Fibroblast of skin of left biceps (primary cell): ENCODE measurements at places on chromosomes 7 and 10.

DNA sequence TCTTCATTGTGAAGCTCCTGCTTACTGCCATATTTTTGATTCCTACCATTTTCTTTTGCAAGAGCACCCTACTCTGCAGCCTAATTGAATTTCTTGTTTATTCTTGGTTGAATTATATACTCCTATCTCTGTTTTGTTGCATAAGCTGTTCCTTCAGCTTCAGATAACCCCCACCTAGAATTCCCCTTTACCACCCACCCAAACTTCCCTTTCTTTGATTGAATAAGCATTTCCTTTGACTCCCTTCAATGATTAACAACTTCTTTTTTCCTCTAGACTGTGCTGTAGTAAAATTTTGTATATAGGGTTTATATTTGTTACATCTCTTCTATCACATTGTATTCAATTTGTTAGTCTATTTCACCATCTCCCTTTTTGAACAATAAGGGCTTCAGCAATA, 168.1 kb downstream of the GPR37 start:
- no peak for DNase-seq

- no peak for DNase-seq
Measured at GRCh38 chr10:95391164-95391563, 100.4 kb upstream of the PDLIM1 start.

DNA sequence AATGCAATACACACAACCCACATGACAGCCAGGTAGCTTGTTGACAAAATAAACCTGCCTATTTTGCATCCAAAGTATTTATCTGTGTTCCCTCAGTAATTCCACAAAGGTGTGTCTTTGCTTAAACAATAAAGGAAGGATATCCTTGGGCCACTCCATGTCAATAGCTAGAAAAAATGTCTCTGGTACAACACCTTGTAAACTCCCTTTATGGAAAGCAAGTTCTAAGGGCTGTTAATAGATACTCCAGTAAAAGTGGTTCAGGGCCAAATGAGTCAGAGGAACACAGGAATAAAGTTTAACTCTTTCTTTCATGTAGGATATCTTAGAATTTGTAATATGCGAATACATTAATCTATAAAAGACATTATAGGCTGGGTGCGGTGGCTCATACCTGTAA, 96.9 kb upstream of the LRRTM3 start:
- DNase-seq = no peak

GRCh38 chr7:116439005-116439404, 60.5 kb upstream of the CAV2 start:
- DNase-seq = no peak

DNA sequence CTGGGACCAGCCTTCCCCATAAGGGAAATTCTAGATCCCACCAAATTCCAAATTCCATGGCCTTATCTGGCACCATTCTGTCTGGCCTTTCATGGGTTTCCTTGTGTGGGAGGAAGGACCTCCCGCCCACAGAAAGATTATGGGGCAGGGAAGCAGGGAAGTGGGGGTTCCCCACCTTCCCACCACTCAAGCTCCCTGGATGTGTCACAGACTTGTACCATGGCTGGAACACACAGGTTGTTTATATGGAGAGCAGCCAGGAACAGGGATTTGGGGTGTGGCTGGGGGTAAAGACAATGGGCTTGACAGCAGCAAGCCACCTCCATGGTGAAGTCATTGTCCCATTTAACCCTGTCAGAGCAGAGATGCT, 18.3 kb downstream of the UNC5B start:
- no peak for DNase-seq

DNA sequence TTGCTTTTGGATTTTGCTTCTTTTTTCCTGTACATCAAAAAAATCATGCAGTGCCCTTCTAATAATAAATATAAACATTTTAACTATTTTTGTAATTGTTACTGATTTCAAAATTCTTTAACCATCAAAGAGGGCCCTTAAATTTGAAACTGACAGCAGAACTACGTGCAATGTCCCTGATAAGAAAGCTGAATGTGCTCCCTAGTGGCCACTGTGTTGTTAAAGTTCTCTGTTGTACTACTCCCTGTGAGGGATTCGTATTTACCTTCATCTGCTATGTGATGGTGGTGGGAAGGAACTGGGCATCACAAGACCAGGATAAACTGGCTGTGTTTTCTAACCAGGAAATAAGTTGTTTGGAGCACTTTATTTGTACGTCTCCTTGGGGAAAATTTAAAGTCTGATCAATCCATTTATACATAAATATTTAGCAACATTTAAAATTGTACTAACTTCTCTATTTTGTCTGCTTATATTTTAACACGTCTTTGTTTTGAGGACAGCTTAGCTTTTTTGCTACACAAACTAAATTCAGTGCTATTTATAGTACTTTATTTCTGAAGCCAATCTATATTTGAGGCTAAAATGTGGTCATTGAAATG, 322.4 kb downstream of the HGF start:
- DNase-seq = no peak

DNA sequence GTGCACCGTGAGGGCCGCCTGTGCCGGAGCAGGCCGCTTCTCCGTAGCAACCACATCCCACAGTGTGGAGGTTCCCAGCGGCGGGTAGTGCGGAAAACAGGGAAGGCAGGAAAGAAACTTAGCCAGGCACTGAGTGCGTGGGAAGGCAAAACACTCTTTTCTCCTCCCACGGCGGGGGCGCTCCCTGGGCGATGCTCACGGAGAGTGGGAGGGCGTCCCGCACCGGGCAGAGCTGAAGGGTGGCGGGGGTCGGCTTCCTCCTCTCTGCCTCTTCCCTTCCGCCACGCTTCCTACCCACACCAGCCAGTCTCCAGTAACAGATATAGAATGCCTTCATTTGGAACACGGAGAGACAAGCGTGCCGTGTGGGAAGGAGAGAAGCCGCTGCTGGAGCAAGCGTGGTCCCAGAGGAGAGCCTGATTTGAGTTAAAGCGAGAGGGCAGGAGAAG, 252.5 kb downstream of the PAXIP1 start:
- DNase-seq = no peak

GRCh38 chr7:5266191-5267028, 16.3 kb upstream of the SLC29A4 start:
- no peak for DNase-seq
